Fibroblast of villous mesenchyme (primary cell): ENCODE measurements at places on chromosomes 13 and 19. TPM values are rescaled to one million over a fixed set of nuclear protein-coding genes. Genes with fewer than 3 reads are reported as not detected.

The KLHL1 gene
- total RNA-seq = not detected in 2 replicates

The SIGLEC8 gene
- not detected in 2 replicates for total RNA-seq

The CEACAM16 gene
- under 0.01 and 0.32 TPM in 2 replicates for total RNA-seq

The IGFL2 gene
- total RNA-seq = not detected in 2 replicates

The FCHO1 gene
- total RNA-seq = 0.43 and 0.64 TPM in 2 replicates

The ZNF836 gene
- total RNA-seq = 7.1 and 11.7 TPM in 2 replicates

The LILRA6 gene
- total RNA-seq = not detected in 2 replicates

The MIR17HG gene
- total RNA-seq = 3.2 and 3.9 TPM in 2 replicates

The ZNF675 gene
- 7.4 and 10.4 TPM in 2 replicates for total RNA-seq

The TEX29 gene
- 0.64 TPM in 1 of 2 replicates, not detected in the other for total RNA-seq

The TSKS gene
- total RNA-seq = 0.43 TPM in 1 of 2 replicates, not detected in the other

The HSH2D gene
- not detected in 2 replicates for total RNA-seq

The CBY2 gene
- not detected in 2 replicates for total RNA-seq

The DACT3 gene
- 5.2 and 11.3 TPM in 2 replicates for total RNA-seq

The TMEM150B gene
- not detected in 2 replicates for total RNA-seq

The CCL25 gene
- total RNA-seq = not detected in 2 replicates

The HOOK2 gene
- 12.2 and 15.1 TPM in 2 replicates for total RNA-seq

The TEX101 gene
- total RNA-seq = not detected in 2 replicates
